Fibroblast of skin of back (primary cell): ENCODE measurements at places on chromosomes 1 and 21.

DNA sequence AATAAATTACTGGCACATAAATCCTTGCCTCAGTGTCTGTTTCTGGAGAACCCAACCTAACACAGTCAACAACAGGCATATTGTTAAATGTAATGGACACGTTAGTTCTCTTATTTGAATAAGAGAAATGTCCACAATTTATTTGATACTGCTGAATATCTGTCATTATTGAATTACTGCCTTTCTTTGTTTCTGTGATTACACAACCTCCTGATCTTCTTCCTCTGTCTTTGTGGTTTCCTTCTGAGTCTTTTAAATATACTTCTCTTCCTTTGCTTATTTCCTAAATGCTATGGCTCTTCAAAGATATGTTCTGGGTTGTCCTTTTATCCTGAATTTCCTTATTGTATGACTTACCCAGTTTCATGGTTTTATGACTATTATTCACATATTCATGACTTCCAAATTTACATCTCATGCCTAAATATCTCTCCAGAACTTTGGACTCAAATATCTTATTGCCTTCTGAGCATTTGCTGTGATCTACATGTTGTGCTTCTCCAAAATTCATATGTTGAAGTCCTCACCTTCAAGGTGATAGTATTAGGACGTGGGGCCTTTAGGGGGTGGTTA, 39.9 kb downstream of the MSH4 start:
- DNase-seq, result no peak

DNA sequence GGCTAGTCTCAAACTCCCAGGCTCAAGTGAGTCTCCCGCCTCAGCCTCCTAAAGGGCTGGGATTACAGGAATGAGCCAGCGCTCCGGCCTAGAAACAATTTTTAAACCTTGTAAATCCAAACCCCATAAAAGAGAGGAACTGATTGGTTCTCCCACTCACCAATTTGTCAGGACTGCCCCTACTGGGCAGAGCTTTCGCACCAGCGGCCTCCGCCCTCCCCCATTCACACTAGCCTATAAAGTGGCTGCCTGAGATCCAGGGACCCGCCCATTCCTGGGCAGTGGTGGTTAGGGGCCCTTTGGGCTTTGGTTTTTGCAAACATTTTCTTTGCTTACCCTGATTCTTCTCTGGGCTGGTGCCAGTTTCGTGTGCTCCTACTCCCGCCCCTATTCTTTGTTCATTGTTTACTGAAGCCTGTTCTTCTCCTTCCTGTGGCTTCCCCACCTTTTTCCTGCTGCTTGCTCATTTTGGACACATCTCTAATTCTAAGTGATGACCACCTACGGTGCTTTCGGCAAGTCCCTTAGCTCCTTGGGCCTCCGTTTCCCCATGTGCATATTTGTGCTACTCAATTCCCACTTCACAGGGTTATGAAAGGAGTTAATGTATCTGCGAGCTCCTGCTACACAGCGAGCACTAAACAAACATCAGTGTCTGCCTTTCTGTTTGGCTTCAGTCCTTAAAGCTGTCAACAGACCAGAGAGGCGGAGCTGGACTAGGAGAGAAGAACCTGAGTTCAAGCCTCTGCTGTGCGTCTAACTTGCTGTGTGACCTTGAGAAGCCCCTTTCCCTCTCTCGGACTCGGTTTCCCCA, 39.8 kb upstream of the CLIC4 start:
- DNase-seq, result peak; percentile 85

GRCh38 chr1:243230914-243231313, 24.2 kb downstream of the CEP170 start:
- DNase-seq, result peak; percentile 40

DNA sequence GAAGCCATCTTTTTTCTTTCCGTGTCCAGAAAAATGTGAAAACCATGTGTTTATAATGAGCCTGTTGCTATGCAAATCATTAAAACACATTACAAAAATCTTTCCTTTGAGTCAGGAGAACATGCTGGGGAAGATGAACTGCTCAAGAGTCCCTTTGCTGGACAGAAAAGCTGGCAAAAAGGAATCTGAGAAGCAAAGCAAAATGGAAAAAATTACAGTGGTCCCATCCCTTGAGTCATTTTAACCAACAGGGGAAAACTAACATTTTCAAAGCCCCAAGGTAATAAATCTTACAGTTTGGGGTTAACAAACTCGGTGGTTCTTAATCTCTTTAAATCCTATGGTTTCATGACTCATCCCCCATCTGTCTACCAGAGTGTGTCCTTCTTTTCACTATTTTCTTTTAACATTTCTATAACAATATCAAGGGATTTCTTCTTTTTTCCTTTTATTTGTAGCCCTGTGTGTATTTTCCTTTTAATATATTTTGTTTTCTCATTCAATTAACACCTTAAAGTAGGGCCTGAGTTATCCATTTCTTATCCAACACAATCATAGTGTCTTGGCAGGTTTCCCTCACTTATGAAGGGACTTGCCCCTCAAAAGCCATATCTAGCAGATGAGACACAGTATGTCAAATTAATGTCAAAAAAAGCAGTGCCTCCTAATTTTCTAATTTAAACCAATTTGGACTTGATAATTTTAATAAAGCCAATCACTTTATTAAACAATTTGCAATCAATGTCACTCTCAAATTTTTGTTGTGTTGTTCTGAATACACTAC, 105.4 kb downstream of the PTPN14 start:
- DNase-seq, result peak; percentile 98

DNA sequence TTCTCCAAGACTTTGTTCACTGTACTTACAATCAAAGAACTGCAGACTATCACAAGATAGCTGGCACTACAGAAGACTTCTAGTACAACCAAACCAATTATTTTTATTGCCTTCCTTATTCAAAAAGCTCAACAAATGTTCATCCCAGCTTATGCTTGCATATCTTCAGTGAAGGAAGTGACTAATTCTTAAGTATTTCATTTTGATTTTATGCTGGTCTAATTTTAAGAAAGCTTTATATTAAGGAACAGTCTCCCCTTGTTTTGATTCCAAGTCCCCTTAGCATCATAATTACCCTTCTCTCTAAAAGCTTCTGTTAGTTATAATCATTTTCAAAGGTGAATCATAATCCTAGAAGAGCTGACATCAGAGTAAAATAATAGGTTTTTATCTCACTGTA, 132.9 kb downstream of the LRRIQ3 start:
- DNase-seq, result no peak
